Stimulated activated CD8-positive, alpha-beta memory T cell treated with anti-CD3 and anti-CD28 coated beads, Interleukin-2, amount 100 ng/mL, for 48 hours (primary cell): ENCODE measurements at places on chromosomes 7 and 10.

- no peak for DNase-seq
These were observed 156.7 kb downstream of the ANLN start for GRCh38 chr7:36546331-36546730.

DNA sequence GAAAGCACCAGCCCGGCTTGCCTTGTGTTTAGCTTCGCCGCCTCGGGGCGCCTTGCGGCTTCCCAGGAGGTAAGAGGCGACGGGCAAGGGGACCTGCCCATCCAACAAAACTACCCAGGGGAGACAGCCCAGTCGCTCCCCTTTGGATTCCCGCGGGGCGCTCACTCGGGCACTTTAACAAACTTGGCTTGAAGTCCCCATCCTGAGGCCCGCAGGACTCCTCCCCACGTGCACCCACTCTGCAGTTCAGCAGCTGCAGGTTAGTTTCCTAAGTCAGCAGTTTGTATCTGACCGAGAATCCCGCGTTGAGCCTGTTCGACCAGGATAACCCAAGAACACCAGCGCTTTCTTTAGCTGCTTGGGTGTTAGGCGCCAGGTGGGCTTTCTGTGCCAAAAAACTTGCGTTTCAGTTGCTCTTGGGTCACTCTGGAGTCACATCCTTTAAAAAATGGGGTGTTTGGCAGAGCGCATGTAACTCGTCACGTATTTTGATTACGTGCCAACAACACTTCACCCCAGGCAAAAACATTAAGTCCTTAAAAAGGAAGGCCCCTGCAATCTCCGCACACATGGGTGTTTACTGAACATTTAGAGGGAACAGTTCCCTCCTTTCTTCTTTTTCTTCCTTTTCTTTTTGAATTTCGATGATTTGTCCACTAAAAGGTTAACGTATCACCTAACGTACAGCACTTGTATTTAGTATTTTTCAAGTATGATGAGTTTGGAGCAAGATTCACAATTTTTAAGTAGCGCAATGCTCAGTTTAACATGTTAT, 876 bp downstream of the DNAH11 start:
- DNase-seq = no peak

DNA sequence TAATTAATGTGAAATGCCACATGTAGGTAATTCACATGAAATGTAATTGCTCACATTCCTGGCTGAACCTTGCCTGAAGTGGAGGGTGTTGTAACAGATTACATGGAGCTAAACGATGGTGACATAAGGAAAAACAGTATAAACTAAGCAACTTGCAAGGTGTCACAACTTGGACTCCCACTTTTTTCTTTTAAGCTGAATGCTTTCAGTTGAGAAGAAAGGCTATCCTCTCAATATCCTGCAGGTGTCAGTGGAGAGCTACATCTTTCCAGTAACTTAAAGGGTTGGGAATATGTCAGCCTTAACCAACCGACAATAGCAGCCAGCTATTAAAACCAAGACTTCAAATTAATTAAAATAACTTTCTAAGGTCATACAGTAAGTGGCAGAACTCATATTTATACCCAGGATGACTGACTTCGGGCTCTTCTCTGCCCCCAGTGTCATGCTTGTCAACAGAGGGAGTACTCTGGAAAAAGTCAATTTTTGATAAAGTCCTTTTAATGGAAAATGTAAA, 33.7 kb downstream of the NRBF2 start:
- DNase-seq = no peak

- no peak for DNase-seq
These were observed 23.8 kb upstream of the RBM20 start for GRCh38 chr10:110620398-110620719.

GRCh38 chr10:52213321-52213752, 100.7 kb upstream of the DKK1 start:
- DNase-seq = no peak
